ENCODE measurements at places on chromosomes 1 and 21.
A peak's percentile ranks its signal among the peaks of the same experiment; 100 is the strongest.

GRCh38 chr1:44739307-44740178 is at the start of gene KIF2C:
TSS of gene KIF2C (plus strand) at chr1:44739837. CDS start at chr1:44739933, 96 bp downstream.
- DNase-seq: peak; percentile 95

DNA sequence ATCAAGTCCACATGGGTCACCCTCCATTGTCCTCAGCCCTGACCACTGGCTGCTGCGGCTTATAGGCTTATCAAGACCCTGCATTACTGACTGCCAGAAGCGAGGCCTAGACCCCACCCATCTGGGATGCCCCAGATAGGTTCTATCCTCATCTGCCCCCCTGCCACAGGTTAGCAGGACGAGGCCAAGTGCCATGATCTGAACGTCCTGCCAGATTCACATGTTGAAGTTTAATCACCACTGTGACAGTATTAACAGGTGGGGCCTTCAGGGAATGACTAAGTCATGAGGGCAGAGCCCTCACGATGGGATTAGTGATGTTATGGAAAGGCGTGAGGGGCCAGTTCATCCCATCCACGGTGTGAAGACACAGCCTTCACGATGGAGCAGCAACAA is 6.2 kb upstream of the CPLANE2 start:
- DNase-seq: no peak

DNA sequence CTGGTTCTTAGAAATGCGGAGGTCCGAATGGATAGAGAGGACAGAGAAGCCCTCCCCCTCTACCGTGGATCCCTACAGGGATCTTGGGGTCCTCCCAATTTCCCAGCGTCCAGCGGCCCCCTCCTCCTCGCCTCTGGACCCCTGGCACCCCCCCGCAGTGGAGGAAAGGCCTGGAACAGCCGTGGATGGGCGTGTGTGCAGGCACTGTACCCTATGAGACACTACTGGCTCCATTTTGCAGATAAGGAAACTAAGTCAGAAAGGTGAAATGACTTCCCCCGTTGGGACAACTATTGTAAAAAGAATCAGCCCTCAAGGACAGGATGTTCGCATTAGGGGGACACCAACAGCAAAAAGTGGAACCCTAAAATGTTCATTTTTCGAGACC is 931 bp upstream of the CLSTN1 start:
- no peak for DNase-seq

DNA sequence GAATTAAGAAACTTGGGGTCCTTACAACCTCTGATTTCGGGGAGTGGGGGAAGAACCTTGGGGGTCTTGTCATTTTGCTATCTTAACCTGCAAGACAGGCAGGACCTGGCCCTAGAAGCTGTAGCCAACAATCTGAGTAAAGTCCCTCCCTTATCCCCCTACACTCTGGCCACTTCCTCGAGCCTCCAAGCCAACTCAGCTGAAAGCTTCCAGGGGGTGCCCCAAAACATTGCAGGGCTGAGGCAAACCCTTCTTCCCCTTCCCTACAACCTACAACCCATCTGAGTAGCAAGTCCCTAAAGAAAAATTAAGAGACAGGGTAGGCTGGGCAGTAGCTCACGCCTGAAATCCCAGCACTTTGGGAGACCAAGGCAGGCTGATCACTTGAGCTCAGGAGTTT is 5.0 kb downstream of the CERS2 start:
- no peak for DNase-seq

DNA sequence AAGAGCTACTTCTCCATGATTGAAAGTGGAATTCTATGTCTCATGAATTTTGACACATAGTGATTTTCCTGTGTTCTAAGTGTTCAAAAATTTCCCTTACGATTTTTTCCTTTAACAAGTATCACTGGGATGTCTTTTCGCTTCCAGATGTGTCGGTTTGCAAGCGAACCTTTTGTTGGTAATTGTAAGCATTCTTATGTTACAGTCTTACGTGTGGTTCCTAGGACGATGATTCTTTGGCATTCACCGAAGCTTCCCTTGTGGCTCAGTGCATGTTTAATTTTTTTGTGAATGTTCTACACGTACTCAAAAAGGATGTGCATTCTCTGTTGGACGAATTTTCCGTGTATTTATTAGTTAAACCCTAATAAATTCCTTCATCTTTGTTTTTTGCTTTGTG is 211.6 kb downstream of the CAMTA1 start:
- DNase-seq: no peak

DNA sequence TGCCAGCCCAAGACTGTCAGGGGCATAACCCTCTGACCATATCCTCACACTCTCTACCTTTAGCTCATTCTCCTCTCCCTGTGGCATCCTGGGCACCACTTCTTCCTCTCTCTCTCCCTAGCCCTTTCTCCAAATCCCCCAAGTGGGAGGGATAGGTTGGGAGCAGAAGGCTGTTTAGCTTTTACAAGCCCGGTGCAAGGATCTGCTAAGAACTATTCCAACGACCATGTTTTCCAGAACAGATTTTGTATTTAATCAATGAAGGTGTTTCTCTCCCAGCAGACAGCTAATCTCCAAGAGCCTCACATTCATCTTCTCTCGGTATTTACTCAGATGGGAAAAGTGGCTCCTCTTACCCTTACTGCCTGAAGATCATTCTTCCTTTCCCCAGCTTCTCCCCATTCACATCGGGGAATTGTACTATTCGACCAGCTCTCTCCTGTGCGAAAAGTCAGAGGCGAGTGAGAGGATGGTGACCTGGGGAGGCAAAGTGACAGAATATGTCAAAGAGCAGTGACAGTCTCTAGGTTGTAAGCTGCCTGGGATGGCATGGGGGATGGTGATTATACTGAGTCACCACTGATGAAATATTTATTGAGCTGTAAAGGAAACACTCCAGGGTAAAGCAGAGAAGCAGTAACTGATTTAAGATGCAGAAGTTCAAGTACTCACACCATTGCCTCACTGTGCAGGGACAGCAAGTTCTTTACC is 47.0 kb upstream of the RBM15 start:
- DNase-seq: no peak

DNA sequence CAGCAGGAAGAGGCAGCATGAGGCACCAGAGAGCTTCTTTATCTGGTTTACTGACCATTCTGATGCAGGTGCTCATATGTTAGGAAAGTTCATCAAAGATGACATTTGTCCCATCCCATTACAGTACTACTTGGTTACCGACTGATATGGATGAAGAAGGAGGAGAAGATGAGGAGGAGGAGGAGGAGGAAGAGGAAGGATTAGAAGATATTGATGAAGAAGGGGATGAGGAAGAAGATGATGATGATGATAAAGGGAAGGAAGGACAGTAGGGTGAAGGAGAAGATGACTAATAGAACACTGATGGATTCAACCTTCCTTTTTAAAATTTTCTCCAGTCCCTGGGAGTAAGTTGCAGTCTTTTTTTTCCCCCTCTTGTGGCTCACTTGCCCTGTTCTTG is 45.1 kb downstream of the ABL2 start:
- DNase-seq: no peak

- no peak for DNase-seq
Observed at GRCh38 chr1:166040202-166040997, 126.4 kb downstream of the FAM78B start.

GRCh38 chr21:25895565-25896205 is 160.9 kb downstream of the GABPA start:
- DNase-seq: peak; percentile 2

DNA sequence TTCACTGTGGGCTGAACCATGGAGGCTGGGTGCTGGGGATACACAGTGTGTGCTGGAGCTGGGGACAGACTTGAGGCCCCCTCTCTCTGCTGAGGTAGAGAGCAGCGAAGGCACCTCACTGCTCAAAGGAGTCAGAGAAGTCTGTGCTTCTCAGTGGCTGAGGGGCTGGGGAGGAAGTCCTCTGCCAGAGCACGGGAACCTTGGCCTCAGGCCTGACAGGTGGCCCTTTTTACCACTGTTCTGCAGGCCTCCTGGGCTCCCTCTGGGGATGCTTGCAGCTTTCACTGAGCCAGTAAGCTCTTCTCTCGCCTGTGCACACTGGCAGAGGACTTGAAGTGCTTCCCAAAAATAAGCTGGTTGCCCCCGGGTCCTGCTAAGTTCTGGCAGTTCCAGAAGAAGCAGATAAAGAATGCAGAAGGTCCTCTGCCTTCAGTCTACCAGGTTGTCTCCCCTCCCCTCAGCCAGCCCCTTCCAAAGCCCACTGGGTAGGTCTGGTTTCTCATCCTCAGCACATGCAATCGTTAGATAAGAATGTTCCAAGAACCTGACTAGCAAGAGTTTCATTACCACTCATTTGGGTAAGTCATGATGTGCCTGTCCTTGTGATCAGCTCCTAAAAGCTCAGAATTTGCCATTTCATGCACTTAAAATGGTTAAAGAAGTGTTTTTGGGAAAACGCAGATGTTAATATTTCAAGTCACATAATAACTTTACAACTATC is 53.9 kb downstream of the TENT5C start:
- DNase-seq: no peak

- DNase-seq: no peak
Observed at GRCh38 chr1:31576201-31576669, at the start of gene TINAGL1. TSS of gene TINAGL1 (plus strand) at chr1:31576515. CDS start at chr1:31577149, 634 bp downstream.

DNA sequence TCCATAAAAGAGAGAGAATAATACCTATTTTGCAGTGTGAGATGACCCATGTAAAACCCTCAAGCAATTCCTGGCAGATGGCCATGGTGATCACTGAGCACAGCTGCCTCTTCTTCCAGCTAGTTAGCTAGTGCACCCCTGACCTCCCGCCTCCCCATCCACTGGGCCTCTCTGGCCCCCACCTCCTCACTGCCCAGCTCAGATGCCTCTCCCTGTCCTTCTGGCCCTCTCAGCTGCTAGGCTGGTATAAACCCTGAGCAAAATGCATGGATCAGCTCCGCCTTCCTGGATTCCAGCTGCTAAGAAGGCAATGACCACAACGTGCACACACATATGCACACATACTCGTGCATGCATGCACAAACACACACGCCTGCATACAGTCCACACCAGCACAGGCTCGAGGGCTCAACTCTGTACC is 117.2 kb downstream of the DMRTB1 start:
- no peak for DNase-seq

DNA sequence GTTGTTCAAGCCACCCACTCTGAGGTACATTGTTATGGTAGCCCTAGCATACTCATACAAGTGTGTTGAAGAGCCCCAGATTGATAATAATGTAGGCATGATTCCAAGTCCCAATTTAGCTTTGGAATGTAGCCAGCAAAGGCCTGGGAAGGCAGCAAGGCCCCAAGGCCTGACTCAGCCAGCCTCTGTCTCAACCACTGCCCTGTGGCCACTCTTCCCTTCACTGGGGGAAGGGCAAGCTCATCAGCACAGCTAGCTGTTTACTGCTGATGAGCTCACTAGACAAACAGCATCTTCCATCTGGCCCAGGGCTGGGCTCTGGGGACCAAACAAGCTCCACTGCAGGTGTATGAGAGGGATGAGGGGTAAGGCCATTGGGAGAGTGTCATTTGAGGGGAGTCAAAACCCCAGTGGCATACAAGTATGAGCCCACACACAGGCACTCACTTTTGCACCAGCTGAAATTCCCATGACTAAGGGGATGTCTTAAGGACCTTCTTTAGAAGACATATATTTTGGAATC is 2.2 kb upstream of the IRF6 start:
- no peak for DNase-seq
